GM12891 (cell line): ENCODE measurements at places on chromosomes 11 and 22.

DNA sequence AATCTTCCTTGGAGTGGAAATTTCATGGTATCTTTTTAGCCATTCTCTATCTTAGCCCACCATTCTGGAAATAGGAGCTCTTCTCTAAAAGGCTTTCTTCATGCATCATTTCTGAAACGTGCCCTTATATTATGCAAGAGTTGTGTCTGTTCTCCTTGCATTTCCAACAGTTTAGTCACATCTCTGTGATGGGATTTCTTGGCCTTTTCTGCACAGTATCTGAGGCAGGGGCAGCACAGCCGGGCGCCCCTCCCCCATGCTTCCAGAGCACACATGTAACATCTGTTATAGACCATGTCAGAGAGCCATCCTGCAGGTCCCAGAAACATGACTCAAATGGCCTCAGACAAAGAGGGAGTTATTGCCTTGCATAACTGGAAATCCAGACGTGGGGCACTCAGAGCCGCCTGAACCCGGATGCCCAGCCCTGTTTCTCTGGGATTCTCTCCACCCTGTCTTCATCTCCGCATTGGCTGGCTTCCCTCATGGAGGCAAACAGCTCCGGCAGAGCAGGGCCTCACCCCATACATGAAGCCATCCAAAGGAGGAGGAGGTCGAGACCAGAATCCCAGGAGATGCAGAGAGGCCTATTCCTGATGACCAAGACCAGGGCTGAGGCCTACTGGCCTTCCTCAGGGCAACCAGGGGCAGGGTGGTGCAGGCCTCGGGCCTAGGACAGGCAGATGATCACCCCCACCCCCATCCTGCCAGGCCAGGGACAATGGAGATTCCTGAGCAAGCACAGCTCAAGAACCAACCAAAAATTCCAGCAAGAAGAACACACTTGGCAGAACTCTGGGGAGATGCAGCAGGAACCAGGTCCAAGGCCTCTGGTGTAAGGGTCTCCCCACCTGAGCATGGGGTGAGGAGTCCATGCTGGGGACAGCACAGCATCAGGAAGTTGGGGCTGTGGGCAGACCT is 61.3 kb downstream of the IGLL5 start:
- no peak for DNase-seq

DNA sequence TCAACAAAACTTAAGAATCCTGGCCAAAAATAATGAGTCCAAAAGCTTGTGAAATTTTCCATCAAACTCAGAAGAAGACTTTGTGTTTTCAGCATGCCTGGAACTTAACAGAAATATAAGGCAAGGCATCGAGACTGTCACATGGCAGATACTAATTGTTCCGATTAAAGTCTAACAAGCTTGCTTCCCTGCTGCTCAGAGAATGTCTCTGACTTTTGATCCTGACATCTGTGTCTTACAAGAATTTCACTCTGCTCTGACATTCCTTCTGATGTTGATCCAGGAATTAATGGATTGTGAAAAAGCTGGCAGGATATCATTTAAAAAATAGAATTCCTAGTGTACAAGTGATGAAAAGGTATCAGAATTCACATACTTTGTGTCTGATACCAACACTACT is 170.2 kb downstream of the DCDC1 start:
- DNase-seq, result no peak

- peak; percentile 74 for DNase-seq
These were observed 324.4 kb downstream of the NTM start for GRCh38 chr11:131694526-131695424.

GRCh38 chr11:77479746-77480352 is 6.0 kb upstream of the PAK1 start:
- DNase-seq, result no peak

GRCh38 chr11:116638463-116638862 is 134.3 kb downstream of the BUD13 start:
- no peak for DNase-seq

DNA sequence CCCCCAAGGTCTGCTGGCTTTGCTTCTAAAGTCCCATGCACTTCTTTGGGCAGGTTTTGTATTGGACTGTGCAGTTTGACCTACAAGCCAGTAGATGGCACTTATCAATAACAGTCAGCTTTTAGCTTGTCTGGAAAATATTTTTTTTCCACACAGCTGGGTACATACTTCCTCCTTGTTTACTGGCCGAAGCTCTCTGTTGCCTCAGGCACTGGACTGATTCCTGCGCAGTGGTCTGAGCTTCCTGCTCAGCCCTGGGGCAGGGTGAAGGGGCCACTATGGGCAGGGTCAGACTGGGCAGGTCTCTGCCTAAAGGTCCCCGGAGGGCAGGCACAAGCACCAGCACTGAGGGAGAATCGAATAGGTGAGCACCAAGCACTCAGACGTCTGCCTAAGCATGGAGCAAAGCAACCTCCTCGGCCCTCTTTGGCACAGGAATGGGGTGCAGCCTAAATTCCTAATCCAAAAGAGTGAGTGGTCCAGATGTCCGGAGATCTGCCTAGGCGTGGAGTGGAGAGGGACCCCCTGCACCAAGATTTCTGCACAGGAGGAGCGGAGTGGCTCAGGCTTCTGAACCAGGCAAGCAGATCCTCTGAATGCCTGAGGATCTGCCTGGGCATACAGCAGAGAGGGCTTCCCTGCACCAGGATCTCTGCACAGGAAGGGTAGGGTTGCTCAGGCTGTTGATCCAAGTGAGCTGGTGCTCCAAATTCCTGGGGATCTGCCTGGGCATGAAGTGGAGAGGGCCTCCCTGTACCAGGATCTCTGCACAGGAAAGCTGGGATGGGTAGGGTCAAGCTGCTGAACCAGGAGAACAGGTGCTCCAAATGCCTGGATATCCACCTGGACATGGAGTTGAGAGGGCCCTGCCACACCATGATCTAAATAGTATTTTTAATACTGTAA is 105.9 kb upstream of the C11orf58 start:
- no peak for DNase-seq

GRCh38 chr11:76783294-76783895 is at the start of gene TSKU:
Gene TSKU (plus strand): TSS chr11:76783356. CDS start chr11:76795617, 12,261 bp downstream.
- peak; percentile 70 for DNase-seq

GRCh38 chr11:108873310-108873709 is 208.4 kb downstream of the DDX10 start:
- no peak for DNase-seq

DNA sequence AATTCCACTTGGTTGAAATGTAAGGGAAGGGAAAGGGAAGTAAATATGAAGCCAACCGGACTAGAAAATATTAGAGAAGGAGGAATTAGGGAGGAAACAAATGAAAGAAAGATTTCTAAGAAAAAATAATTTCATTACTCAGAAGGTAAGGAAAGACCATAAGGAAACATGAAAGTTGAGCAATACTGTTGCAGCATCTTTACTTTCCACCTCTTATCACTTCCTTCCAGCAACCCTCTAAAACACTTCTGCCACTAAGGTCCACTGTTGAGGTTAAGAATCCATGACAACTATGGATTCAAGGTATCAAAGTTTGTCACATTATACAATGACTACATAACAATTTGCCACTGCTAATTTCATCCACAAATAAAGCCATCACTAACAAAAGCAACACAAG is 308.6 kb downstream of the DLG2 start:
- no peak for DNase-seq

DNA sequence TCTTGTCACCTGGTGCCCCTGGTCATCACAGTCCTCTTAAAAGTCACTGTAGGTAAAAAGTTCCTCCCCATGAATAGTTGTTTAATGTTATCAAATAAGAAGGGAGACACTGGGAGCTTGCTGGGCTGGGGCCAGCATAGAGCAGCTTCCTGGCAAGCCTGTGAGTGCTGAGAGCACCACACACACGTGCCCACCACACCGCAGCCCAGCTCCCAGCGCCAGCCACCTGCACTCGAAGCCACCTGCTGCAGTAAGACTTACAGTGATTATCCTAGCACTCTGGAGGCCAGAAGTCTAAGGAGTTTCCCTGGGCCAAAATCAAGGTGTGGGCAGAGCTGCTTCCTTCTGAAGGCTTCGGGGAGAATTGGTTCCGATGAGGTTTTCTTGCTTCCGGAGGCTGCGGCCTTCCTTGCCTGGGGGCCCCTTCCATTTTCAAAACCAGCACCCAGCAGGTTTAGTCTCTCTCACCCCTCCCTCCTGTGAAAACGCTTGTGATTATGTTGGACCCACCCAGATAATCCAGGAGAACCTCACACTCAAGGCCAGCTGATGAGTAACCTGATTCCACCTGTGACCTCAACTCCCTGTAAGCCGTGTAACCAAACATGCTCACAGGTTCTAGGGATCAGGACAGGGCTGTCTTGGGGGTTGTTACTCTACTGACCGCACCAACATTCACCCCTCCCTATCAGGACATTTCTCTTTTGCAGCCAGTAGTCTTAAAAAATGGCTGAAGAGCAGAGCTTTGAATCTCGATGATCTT is 687.2 kb downstream of the TBC1D22A start:
- no peak for DNase-seq

GRCh38 chr11:107956543-107956942 is 28.3 kb downstream of the RAB39A start:
- no peak for DNase-seq

GRCh38 chr22:42228483-42228882 is 42.0 kb downstream of the TCF20 start:
- no peak for DNase-seq

- DNase-seq, result no peak
These were observed 115.9 kb upstream of the CCDC179 start for GRCh38 chr11:22976146-22976545.

DNA sequence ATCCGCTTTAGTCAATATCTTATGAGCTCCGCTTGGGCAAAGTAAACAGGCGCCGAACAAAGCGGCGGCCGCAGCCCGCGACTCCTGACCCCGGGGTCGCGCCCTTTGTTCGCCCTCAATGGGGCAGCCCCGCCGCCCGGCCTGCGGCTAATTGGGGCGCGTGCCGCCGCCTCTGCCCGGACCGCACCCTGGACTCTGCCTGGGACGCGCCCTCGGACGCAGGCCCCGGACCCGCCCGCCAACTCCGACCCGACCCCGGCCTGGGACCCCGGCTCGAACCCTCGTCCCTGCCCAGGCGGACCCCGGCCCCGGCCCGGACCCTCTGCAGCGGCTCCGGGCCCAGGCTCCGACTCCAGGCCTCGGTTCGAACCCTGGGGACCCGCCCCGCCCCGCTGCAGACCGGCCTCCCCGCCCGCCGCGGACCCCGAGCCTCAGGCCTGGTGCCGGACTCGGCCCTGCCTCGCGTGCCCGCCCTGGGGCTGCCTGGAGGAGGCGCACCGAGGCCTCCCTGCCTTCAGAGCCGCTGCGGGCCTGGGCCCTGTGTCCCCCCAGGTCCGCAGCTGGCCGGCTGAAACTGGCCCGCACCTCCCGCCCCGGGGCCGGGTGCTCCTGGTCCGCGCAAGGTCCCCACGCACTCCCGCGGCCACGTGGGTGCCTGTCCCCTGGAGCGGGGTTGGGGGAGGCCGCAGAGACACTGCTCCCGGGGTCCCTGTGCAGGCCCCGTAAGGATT is 84.7 kb upstream of the WNT7B start:
- no peak for DNase-seq

DNA sequence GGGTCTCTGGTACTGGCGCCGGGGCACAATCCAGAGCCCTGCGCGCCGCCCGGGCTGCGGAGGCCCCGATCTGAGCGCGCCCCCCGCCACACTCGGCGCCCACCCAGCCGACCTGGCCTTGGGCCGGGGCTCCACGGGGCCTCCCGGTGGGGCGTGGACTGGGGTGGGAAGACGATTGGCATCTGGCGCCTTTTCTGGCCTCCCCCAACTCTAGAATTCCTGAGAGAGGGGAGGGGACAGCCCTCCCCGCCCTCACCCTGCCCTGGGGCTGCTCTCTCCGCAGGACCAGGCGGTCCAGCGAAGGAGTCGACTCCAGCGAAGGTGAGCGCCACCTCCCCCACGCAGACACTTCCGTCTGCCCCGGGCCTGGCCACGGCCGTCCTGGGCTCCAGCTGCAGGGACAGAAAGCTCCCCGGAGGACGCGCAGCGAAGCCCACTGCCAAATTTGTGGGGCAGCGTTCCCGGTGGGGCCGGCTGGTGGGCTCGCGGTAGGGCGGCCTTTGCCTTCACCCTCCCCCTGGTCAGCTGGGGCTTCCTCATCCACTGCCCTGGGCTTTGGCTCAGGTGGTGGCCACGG is 593 bp downstream of the SSH3 start:
- no peak for DNase-seq

GRCh38 chr11:1209371-1210057 is 13.4 kb upstream of the MUC5B start:
- DNase-seq, result no peak

DNA sequence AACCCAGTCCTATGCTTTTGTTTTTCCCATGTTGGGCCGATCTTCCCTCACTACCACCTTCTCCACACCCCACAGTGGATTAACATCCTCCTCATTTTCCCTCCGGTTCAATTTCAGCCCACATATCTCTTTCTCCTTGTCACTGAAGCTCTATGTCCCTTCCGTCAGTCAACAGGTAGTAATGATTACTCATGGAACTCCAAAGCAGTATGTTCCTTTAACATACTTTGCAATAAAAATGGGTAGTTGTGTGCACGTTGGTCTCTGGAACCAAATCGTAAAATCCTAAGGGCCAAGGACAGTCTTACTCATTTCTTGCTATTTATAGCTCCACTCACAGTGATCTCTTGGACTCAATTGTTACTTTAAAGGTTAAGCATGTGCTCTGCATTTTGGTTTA is 20.2 kb downstream of the AMOTL1 start:
- no peak for DNase-seq

GRCh38 chr22:28014211-28015045 is 95.4 kb upstream of the PITPNB start:
- no peak for DNase-seq

GRCh38 chr11:131465039-131465438 is 94.6 kb downstream of the NTM start:
- no peak for DNase-seq

- DNase-seq, result no peak
These were observed 50.2 kb downstream of the EHF start for GRCh38 chr11:34671117-34671516.

DNA sequence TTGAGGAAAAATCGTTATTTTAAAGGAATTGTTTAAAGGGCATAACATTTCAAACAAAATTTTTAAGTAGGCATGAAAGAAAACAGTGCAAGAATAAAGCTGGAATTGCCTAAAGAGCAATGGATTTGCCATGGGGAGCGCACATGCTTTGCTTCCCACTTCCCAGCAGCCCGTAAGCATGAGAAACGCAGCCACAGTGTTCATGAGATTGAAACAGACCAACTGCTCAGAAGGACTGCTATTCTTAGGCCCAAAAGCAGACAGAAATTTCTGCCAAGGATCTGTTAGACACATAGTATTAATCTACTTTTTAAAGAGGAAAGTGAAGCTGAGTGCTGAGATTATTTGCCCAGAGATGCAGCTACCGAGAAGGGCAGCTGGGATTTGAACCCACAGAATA is 34.2 kb upstream of the TSKU start:
- no peak for DNase-seq

- no peak for DNase-seq
These were observed 42.3 kb downstream of the PC start for GRCh38 chr11:66915866-66916265.

DNA sequence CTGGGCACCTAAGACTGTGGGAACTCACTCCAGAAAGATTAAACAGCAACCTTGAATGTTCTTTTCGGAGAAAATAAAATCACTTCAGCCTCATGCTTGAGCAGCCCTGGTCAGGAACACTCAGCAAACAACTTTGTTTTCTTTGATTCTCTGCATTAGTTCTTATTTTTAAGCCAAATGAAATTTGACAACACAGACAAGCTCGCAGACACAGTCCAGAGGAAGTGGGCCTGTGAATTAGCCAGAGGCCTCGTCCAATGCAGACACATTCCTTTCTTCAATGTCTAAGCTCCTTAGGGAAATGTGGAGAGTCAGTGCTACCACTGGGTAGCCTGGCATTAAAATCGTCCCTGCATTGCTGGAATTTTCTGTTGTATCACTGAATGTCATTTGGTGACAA is 62.9 kb upstream of the CSNK2A3 start:
- no peak for DNase-seq
